Breast epithelium (tissue), 4 donors: ENCODE measurements at places on chromosomes 3 and 15.
A peak's percentile ranks its signal among the peaks of the same experiment; 100 is the strongest.

DNA sequence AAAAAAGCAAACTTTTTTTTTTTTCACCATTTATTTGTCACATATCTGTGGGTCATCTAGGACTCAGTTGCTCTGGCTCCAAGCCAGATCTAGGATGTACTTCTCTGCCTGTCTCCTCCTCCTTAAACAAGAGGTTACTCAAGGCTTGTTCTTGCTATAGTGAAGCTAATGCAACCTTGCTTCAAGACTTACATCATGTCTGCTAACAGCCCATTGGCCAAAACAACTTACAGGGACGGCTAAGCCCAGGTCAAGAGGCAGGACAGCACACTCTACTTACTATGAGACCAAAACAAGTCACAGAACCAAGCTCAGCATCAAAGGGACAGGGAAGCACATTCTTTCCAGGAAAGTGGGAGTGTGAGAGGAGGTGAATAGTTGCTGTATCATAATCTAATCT, 123.8 kb upstream of the BNIP2 start:
- H3K36me3 ChIP-seq: no peaks in the 10 kb centered on the region
- H3K4me1 ChIP-seq: no peaks in the 10 kb centered on the region
- no peak overlapping the region for H3K27ac ChIP-seq

DNA sequence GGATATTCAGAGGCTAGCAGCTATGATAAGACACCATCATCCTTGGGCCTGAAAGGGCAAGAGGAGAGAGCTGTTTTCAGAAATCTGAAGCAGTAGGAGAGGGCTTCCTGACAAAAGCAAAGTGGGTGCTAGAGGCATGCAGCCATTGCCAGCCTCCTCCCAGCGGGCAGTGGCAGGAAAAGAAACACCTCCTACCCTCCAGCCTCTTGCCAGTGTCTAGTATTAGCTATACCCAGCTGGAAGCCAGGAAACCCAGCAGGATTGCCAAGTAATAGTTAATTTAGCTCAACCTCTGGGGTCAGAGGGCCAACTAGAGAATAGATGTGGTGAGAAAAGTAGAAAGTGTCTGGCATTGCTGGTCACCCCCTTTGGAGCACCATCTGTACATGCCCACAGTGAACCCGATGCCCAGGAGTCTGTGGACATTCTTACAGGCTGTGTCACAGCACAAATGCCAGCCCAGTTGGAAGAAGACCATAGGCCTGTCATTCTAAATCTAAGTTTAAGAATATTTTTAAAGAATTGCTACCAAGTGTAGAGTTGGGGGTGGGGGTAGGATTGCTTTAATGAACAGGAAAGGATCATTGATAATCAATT, 85.3 kb downstream of the HCN4 start:
- DNase-seq: no peak
- no peaks in the 10 kb centered on the region for H3K27me3 ChIP-seq
- H3K27ac ChIP-seq: no peak overlapping the region
- no peaks in the 10 kb centered on the region for H3K36me3 ChIP-seq

GRCh38 chr3:134846911-134847317, 51.9 kb downstream of the EPHB1 start:
- peak overlapping the region; percentile 68 for H3K27ac ChIP-seq
- no peak for DNase-seq
- no peaks in the 10 kb centered on the region for H3K4me1 ChIP-seq
- H3K27me3 ChIP-seq: no peaks in the 10 kb centered on the region
- H3K36me3 ChIP-seq: no peaks in the 10 kb centered on the region

GRCh38 chr15:80480909-80481308, 76.7 kb downstream of the ARNT2 start:
- no peak for DNase-seq
- H3K4me1 ChIP-seq: no peaks in the 10 kb centered on the region
- no peaks in the 10 kb centered on the region for H3K27me3 ChIP-seq

DNA sequence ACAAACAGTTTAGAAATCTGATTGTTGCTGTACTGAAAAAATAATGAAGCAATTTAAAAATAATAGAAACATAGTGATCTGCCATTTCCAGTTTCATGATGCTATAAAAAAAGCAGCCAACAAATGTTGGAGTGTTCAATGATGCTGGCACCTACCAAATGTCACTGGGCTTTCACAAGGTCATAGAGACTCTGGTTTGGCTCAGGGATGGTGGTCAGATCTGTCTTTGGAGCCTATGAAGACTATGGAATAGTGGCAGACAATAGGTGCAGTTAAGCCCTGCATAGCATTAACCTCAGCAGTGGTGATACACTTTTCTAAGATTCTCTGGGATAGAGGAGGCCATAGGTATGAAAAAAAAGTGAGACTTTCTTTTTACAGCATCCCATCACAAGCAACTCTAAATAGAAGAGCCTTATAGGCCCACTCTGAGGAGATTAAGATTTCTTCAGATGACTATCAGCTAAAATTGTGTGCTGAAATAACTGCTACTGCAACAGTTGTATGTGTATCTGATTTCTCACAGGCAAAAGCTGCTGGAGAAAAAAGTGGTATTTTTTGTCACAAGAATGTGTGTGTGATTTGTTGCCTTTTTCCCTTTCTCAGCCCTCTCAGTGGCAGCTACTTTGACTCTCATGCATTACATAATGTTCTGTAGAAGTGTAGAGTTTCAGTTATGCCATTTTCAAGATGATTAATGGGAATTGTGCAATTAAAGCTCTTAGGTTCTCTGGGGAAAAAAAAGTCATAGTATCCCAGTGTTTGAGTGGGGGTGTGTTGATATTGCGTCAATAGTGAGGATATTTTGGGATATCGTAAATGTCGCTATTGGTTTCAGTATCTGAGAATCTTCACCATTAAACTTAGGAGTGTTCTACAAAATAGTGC, 137.4 kb downstream of the MBNL1 start:
- H3K36me3 ChIP-seq: no peaks in the 10 kb centered on the region
- no peaks in the 10 kb centered on the region for H3K27me3 ChIP-seq
- H3K4me1 ChIP-seq: no peaks in the 10 kb centered on the region
- DNase-seq: no peak
- peak overlapping the region; percentile 73 for H3K27ac ChIP-seq
